MM.1S (cell line): ENCODE measurements at places on chromosomes 6 and 20.

DNA sequence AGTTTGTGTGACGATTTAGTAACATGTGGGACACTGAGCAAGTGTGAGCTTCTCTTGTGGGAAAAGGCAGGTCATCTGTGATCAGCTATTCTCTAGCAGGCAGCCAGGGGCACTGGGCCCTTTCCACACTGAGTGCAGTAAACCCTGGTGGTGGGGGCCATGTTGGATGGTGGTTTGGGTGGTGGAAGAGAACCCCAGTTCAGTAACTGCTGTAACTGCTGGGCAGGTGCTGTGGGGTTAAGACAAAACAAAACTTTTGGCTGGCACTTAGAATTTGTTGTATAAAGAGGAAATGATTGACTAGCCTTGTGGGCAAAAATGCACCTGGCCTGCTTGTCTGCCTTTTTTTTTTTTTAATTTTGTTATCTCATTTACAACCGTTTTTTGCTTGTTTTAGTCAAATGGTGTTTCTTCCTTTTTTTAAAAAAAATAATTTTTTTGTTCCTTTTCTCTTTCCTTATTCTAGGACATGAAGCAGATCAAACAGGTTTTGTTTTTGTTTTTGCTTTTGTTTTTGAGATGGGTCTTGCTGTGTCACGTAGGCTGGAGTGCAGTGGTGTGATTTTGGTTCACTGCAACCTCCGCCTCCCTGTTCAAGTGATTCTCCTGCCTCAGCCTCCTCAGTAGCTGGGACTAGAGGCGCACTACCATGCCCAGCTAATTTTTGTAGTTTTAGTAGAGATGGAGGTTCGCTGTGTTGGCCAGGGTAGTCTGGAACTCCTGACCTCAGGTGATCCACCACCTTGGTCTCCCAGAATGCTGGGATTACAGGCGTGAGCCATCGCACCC is 59.8 kb downstream of the IGF2R start:
- H3K4me1 ChIP-seq, result no peaks in the 10 kb centered on the region
- H3K36me3 ChIP-seq, result no peaks in the 10 kb centered on the region
- no peak overlapping the region for H3K4me3 ChIP-seq

DNA sequence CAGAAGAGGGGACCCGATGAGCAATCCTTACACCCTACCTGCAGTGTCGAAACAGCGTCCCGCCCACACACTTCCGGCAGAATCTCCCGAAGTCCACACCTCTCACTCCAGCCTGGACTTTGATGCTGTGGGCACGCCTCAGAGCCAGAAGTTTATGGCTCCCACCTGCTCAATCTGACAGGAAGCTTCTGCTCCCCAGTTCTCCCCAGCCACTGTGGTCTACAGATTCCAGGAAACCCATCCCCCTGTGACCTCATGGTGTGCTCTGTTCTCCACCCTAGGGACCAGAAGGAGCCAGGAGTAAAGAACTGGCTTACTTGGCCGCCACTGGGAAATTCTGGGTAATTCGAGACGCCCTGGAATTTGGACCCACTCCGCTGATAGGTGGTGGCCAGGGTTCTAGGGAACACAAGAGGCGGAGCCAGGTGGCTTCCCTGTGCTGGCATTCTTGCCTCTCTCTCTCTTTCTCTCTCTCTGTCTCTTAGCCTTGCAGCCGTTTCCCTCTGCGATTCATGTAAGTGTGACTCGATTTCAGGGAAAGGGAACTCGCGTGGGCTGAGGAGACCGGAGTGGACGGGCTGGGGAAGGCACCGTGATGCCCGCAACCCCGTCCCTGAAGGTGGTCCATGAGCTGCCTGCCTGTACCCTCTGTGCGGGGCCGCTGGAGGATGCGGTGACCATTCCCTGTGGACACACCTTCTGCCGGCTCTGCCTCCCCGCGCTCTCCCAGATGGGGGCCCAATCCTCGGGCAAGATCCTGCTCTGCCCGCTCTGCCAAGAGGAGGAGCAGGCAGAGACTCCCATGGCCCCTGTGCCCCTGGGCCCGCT is at the start of gene TRIM15:
TRIM15 (plus strand) TSS at position 457 of the 828 bp plus-strand sequence; CDS start at position 596, 139 bp downstream.
- no peaks in the 10 kb centered on the region for H3K4me1 ChIP-seq
- 0 out of 2 replicates have a peak, but pooled peaks cover 5% of the 10 kb centered on the region for H3K27me3 ChIP-seq

- H3K27me3 ChIP-seq, result no peaks in the 10 kb centered on the region
- H3K4me3 ChIP-seq, result no peak overlapping the region
- H3K36me3 ChIP-seq, result no peaks in the 10 kb centered on the region
- no peak for DNase-seq
- H3K27ac ChIP-seq, result no peak overlapping the region
These were observed 520.0 kb upstream of the IRAK1BP1 start for GRCh38 chr6:78347191-78347916.

DNA sequence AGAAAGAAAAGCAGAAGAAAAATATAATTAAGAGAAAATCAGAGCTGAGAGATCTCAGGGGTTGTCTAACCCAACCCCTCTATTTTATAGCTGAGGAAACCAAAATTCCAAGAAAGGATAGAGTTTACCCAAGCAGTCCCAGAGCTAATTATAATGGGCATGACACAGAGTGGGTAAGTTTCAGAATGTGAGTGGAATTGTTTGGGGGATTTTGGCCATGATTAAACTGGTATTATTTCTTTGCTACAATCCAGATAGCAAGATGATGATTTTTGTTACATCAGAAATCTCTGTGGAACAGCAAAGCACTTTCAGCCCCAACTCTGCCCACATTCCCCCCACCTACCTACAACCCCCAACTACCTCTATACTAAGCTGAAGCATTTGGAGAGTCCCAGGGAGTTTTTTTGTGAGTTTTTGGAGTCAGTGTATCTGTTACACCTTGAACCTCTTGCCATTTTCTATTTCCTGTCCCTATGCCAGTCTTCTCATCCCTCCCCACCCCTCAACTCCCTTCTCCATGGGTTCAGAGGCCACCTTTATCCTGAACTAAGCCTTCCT is 24.7 kb downstream of the POFUT1 start:
- H3K27ac ChIP-seq, result peak overlapping the region; percentile 48; the same call in 1 of the 2 replicates
- no peaks in the 10 kb centered on the region for H3K27me3 ChIP-seq
- no peaks in the 10 kb centered on the region for H3K36me3 ChIP-seq
- DNase-seq, result no peak

GRCh38 chr6:51268666-51269065 is 450.0 kb downstream of the TFAP2B start:
- no peaks in the 10 kb centered on the region for H3K27me3 ChIP-seq
- no peak overlapping the region for H3K4me3 ChIP-seq
- H3K4me1 ChIP-seq, result no peaks in the 10 kb centered on the region
- DNase-seq, result no peak
- H3K27ac ChIP-seq, result no peak overlapping the region

- DNase-seq, result peak; percentile 65
- no peaks in the 10 kb centered on the region for H3K36me3 ChIP-seq
These were observed 65.1 kb downstream of the PLG start for GRCh38 chr6:160766989-160767646.

- H3K27me3 ChIP-seq, result no peaks in the 10 kb centered on the region
- no peaks in the 10 kb centered on the region for H3K36me3 ChIP-seq
These were observed 169.2 kb downstream of the SAMD5 start for GRCh38 chr6:147677647-147678046.

DNA sequence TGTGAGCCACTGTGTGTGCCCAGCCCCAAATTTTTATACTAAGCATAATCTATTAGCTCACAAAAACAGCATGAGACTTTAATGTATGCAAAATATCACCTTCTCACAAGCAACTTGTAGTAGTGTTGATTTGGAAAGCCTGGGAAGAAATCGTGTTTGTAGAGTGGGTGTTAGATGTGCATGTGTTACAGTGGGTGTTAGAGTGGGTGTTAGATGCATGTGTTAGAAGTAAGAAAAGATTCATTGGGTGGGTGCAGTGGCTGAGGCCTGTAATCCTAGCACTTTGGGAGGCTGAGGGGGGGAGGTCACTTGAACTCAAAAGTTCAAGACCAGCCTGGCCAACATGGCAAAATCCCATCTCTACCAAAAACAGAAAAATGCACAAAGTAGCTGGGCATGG is 6.3 kb upstream of the SCAF8 start:
- no peak for DNase-seq
- H3K4me3 ChIP-seq, result no peak overlapping the region
- H3K36me3 ChIP-seq, result no peaks in the 10 kb centered on the region
- H3K27ac ChIP-seq, result no peak overlapping the region

- no peaks in the 10 kb centered on the region for H3K4me1 ChIP-seq
- H3K4me3 ChIP-seq, result no peak overlapping the region
- DNase-seq, result no peak
- H3K27ac ChIP-seq, result no peak overlapping the region
These were observed 897 bp upstream of the SEL1L2 start for GRCh38 chr20:13991311-13991710.

DNA sequence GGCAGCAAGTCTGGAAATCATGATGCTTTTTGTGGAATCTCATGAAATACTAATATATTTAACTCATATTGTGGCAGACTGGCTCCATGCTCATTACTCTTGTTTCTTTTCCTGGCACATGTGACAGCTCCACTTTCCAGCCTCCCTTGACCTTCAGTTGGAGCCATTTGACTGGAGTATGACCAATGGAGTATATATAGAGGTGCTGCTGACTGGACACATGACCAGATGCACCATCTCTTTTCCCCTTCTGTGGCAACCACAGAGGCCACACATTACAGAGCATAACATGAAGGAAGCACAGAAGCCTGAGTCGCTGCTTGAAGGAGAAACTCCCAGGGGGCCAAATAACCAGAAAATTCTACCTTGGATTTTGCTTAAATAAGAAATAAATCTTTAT is 77.4 kb downstream of the MKKS start:
- no peaks in the 10 kb centered on the region for H3K4me1 ChIP-seq
- no peak overlapping the region for H3K4me3 ChIP-seq
- no peaks in the 10 kb centered on the region for H3K36me3 ChIP-seq

DNA sequence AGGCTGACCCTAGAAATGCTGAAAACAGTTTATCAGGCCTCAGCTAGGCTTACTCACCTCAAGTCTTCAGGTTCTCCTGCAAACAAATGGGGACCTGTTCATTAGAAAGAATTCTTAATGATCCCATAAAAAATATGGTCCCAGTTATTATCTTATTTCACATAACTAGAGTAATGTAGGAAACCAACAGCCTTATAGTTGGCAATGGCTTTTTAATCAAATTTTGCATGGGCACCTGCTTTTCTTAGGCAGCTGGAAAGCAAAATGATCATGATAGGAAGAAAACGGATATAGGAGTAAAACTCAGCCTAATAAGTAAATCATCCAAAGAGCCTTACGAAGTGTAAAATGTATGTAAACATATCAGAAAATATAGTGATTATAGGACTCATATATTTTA is 1.3 kb downstream of the NRSN1 start:
- H3K27ac ChIP-seq, result no peak overlapping the region
- no peaks in the 10 kb centered on the region for H3K27me3 ChIP-seq
- no peaks in the 10 kb centered on the region for H3K36me3 ChIP-seq

- H3K4me1 ChIP-seq, result no peaks in the 10 kb centered on the region
- no peak overlapping the region for H3K27ac ChIP-seq
- H3K27me3 ChIP-seq, result no peaks in the 10 kb centered on the region
These were observed 19.6 kb upstream of the IL17F start for GRCh38 chr6:52263709-52264540.

GRCh38 chr6:135310291-135310690 is 129.2 kb downstream of the MYB start:
- no peaks in the 10 kb centered on the region for H3K27me3 ChIP-seq
- no peak for DNase-seq
- H3K4me3 ChIP-seq, result no peak overlapping the region
- H3K4me1 ChIP-seq, result no peaks in the 10 kb centered on the region
- no peaks in the 10 kb centered on the region for H3K36me3 ChIP-seq

DNA sequence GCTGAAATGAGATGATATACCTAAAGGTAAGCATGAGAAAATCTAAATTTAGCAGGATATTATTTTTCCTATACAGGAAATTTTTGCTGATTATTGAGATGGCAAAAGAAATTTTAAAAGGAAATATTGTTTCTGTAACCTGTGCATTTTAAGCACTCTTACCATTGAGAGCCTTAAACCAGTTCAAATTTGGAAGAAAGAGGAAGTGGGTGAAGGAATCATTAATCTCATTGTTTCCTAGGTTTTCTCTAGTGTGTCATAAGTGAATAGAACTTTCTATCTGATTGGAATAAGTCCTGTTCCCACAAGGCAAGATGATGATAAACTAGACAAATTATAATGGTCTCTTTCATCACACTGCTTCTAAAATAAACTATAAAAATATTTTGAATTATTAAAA is 22.4 kb upstream of the FKBP1C start:
- no peak overlapping the region for H3K4me3 ChIP-seq
- H3K36me3 ChIP-seq, result no peaks in the 10 kb centered on the region
- no peaks in the 10 kb centered on the region for H3K27me3 ChIP-seq
- DNase-seq, result no peak
- no peak overlapping the region for H3K27ac ChIP-seq

DNA sequence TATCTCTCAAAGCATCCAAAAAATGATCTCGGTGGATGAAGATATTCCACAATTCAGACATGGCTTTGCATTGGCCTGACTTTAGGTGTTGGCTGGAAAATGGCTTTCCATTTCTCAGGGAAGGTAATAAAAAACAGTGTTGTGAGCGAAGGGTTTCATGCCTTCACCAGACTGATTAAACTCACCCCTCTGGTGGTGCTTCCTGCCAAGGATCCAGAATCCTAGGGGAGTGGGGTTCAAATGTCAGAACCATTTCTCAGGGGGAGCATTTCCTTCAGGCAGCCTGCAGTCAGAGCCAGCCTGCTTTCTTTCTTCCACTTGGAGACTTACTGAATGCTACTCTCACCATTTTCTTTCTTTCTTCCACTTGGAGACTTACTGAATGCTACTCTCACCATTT is 45.7 kb upstream of the SMIM28 start:
- no peaks in the 10 kb centered on the region for H3K4me1 ChIP-seq
- H3K27ac ChIP-seq, result no peak overlapping the region
- H3K36me3 ChIP-seq, result no peaks in the 10 kb centered on the region; the same call in 1 of the 2 replicates
- DNase-seq, result no peak

GRCh38 chr20:50367104-50367674 is 143.0 kb upstream of the PTPN1 start:
- H3K4me3 ChIP-seq, result no peak overlapping the region
- H3K27ac ChIP-seq, result no peak overlapping the region
- peaks cover 88% of the 10 kb centered on the region for H3K27me3 ChIP-seq

GRCh38 chr6:117482240-117483003 is at the start of gene DCBLD1:
Gene DCBLD1 (plus strand): TSS chr6:117482674. CDS start chr6:117482782, 108 bp downstream.
- H3K27ac ChIP-seq, result peak within 1 kb of the TSS; percentile 89
- peak within 1 kb of the TSS; percentile 97 for H3K4me3 ChIP-seq
- no peaks in the 10 kb centered on the region for H3K27me3 ChIP-seq
- H3K36me3 ChIP-seq, result no peaks in the 10 kb centered on the region
- peak; percentile 87 for DNase-seq

- DNase-seq, result no peak
- H3K36me3 ChIP-seq, result no peaks in the 10 kb centered on the region
- H3K27ac ChIP-seq, result no peak overlapping the region
- no peaks in the 10 kb centered on the region for H3K4me1 ChIP-seq
- H3K4me3 ChIP-seq, result no peak overlapping the region
These were observed 35.2 kb downstream of the NHSL1 start for GRCh38 chr6:138464085-138464484.

- H3K27me3 ChIP-seq, result no peaks in the 10 kb centered on the region
- no peaks in the 10 kb centered on the region for H3K36me3 ChIP-seq
- DNase-seq, result no peak
These were observed 157.5 kb downstream of the TRMT11 start for GRCh38 chr6:126143761-126144251.

DNA sequence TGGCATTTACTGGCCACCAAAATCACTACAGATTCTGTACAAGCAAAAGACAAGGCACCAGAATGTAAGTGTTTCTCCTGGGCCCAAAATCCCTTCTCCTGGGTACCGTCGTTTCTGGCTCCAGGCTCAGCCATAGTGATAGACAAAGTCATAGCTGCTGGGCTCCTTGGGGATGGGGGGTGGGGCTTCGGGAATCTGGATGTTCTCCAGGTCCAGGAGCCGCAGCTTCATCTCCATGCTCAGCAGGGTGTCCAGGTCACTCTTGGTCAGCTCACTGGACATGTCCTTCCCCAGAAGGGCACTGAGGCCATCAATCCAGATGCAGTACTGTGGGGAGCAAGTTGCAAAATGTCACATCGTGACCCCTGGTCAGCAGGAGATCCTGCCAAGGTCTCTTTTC is 39.2 kb downstream of the ELMO2 start:
- H3K36me3 ChIP-seq, result 0 out of 2 replicates have a peak, but pooled peaks cover 8% of the 10 kb centered on the region
- H3K4me3 ChIP-seq, result no peak overlapping the region
- no peak for DNase-seq
- H3K4me1 ChIP-seq, result peaks cover 11% of the 10 kb centered on the region; the same call in 1 of the 2 replicates
